Spinal cord (tissue), 10 donors: ENCODE measurements at places on chromosomes 5 and 9. TPM values are rescaled to one million over a fixed set of nuclear protein-coding genes. Genes with fewer than 3 reads are reported as not detected.

The SLC6A7 gene
- 23.1 TPM for polyA plus RNA-seq

GRCh38 chr5:154997746-154998145, 15.8 kb upstream of the KIF4B start:
- no peak for DNase-seq

DNA sequence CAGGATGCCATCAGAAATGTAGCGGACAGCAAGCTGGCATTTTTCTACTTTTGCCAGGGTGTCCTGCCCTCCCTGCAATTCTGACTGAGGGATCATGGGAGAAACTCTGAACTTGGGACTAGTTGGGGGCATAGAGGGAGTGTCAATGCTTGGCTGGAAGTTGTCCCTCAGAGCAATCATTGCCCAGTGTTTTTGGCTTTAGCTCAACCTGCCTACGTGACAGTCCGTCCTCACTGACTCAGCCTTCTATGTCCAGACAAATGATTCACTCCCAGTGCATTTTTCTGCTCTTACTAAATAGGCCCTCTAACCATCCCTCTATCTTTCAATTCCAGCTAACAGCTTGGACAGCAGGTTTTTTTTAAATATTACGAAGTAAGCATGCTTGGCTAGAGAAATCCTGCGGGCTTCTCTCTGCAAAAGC, 627.4 kb downstream of the TLR4 start:
- no peak for DNase-seq

- no peak for DNase-seq
Observed at GRCh38 chr5:31769530-31769929, 130.6 kb downstream of the PDZD2 start.
